Hematopoietic multipotent progenitor cell (in vitro differentiated cells): ENCODE measurements at places on chromosomes 4 and X. TPM values are rescaled to one million over a fixed set of nuclear protein-coding genes. Genes with fewer than 3 reads are reported as not detected.

DNA sequence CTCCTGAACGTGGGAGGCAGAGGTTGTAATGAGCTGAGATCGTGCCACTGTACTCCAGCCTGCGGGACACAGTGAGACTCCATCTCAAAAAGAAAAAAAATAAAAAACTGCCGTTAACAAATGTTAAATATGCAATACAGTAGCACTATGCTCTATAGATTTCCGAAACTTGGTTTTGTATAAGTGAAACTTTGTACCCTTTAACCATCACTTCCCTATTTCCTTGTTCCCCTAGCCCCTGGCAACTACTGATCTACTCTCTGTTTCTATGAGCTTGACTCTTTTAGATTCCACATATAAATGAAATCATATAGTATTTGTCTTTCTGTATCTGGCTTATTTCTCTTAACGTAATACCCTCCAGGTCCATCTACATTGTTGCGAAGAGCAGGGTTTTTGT lies 74.1 kb downstream of the TAB3 start:
- no peak for DNase-seq

- DNase-seq = no peak
Observed at GRCh38 chr4:151921811-151922210, 161.0 kb upstream of the GATB start.

The F9 gene
- not detected for total RNA-seq

GRCh38 chr4:111789901-111790640 lies 355.2 kb upstream of the FAM241A start:
- DNase-seq = no peak

DNA sequence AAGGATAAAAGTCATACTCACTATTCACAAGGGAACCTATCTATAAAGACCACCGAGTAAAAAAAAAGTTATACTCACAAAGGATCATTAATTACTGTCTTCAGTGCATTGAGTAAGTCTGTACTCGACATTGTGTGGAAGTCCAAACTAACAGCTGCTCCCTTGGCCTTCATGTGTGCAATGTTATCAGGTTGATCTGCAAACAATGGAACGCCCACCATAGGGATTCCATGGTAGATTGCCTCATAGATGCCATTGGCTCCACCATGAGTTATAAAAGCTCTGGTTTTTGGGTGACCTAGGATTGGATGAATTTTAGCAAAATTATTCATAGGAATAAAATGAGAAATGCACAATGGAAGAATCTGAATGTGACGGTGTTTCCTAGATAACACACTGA lies 10.6 kb downstream of the UGT2B4 start:
- no peak for DNase-seq

DNA sequence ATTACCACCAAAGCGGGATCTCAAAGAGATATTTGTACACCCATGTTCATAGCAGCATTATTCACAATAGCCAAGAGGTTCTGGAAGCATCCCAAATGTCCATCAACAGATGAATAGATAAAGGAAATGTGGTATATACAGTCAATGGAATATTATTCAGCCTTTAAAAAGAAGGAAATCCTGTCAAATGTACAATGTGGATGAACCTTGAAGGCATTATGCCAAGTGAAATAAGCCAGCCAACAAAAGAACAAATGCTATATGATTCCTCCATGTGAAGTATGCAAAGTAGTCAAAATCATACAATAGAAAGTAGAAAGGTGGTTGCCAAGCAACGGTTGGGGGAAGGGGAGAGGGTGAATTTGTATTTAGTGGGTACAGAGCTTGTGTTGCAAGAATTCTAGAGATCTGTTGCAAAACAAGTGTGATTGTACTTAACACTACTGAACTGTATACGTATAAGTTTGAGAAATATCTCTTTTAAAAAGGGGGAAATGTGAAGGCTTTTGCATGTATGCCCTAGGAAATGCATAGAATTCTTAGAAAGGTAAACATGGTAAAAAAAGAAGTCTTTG lies 5.0 kb upstream of the ZRSR2 start:
- DNase-seq = no peak
